DMS153 (cell line): ENCODE measurements at places on chromosomes 7 and 10.

- no peak for DNase-seq
Measured at GRCh38 chr10:96118604-96119450, 11.3 kb upstream of the ZNF518A start.

GRCh38 chr7:131390275-131390674 lies 62.6 kb downstream of the MKLN1 start:
- no peak for DNase-seq

- no peak for DNase-seq
Measured at GRCh38 chr10:110789604-110790433, 81.9 kb upstream of the PDCD4 start.

- DNase-seq = no peak
Measured at GRCh38 chr10:131948501-131948900, 33.2 kb downstream of the BNIP3 start.

DNA sequence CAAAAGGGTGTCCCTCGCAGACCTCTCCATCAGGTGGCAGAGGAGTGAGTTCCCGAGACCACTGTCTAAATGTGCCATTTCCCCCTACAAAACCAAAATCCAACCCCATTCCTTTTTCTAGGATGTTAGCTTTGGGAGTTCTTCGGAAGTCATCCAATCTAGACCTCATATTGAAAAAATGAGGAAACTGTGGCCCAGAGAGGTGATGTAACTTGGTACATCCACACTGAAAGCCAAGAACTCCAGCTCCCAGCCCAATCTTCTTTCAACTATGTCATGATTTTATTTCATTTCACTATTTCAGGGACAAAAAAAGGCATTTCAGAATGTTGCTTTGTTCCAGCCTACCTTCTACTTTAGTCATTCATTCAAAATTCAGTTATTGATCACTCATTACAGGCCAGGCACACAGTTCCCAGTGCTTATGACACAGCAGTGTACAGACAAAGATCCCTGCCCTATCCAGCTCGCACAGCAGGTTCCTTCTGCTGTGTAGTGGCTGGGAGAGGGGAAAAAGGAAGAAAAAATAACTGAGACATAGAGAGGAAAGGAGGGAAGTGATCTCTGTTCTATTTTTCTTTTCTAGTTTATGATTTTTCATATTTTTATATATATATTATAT lies 35.8 kb downstream of the SCRN1 start:
- no peak for DNase-seq

DNA sequence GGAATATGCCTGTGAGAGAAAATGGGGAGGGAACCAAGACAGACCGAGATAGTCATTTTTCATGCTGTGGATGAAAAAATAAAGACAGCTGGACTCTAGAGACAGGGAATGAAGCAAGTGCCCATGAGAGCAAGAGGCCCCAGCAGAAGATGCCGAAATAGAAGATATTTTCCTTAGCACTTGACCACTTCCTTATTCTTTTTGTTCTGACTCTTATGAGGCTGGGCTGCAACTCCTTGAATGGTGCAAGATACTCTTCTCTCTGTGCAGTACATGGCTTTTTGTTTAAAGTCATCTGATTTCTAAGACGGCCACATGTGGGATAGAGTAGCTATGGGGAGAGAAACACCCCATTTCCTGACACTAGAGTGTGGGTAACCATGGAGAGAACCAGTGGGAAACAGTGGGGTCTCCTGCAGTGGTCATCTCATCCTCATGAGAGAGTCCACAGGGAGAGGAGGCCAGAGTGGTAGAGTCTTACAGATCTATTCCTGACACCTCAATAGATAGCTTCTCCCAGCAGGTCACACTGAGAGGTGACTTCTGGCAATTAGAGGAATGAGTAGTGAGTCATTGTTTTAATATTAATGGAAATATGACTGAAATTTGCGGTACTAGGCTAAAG lies 18.0 kb upstream of the VCL start:
- no peak for DNase-seq

- DNase-seq = no peak
Measured at GRCh38 chr7:11298220-11298619, 324.5 kb downstream of the PHF14 start.

DNA sequence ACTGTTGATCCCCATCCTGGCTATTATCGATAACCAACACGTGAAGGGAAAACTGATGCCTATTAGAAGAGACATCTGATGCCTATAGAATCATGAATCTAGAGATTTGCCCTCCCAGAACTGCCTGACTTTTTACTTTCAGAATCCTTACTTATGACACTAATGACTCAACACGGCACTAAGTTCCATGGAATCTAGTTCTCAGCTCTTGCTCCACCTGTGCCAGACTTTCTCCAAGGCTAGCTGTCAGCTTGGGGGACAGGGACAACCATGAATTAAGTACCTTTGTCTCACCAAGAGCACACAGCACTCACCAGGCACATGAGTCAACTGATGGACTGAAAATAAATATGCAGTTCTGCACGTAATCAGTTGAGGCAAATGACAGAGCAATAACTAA lies 184.2 kb downstream of the FRMD4A start:
- no peak for DNase-seq

DNA sequence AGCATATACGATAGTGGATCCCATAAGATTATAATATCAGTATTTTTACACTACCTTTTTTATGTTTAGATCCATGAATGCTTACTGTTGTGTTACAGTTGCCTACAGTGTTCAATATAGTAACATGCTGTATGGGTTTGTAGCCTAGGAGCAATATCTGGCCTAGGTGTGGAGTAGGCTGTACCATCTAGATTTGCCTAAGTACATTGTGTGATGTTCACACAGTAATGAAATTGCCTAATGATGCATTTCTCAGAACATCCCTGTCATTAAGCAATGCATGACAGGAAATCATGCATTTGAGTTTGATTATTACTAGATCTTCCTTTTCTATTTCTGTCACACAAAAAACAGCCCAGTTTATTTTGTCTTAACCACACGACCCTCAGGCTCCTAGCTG lies 14.5 kb downstream of the CBX3 start:
- DNase-seq = no peak

DNA sequence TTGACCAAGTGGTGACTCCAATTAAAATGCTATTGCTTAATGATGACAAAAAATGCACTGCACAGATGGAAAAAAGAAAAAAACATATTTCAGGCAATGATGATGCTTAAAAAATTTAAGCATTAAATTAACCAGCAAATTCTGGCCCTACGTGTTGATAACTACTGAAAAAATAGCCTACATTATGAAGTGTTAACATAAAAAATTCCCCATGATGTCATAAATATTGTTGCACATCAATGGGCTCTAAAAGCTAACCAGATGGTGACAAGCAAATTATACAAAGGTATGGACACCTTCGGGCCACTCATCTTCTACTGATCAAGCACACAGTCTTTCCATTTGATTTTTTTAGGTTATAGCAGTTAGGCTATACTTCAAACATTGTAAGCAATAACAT lies 267.4 kb downstream of the PARD3 start:
- DNase-seq = no peak

- DNase-seq = no peak
Measured at GRCh38 chr10:75814014-75814413, 382.6 kb downstream of the LRMDA start.

GRCh38 chr10:53135213-53135896 lies 362.8 kb upstream of the MBL2 start:
- no peak for DNase-seq

- no peak for DNase-seq
Measured at GRCh38 chr7:138549082-138549481, 89.0 kb downstream of the TRIM24 start.

GRCh38 chr7:76294344-76295024 lies 8.0 kb upstream of the HSPB1 start:
- peak; percentile 86 for DNase-seq

DNA sequence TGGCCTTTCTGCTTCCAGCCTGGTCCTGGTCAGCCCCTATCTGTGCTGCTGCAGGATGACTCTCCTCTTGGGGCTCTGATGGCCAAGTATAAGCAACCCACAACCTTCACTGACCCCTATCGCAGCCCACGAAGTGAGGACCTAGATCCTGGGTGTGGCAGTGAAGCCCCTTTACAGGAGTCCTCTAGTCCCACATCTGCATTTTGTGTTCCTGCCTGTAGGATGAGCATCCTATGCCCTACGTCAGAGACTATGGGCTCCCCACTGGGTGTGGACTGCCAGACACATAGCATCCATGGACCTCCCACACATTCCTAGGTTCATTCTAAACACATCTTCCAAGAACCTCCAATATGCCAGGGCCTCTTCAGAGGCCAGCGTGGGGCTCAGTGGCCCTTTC lies 29.0 kb downstream of the ARHGAP22 start:
- DNase-seq = no peak

DNA sequence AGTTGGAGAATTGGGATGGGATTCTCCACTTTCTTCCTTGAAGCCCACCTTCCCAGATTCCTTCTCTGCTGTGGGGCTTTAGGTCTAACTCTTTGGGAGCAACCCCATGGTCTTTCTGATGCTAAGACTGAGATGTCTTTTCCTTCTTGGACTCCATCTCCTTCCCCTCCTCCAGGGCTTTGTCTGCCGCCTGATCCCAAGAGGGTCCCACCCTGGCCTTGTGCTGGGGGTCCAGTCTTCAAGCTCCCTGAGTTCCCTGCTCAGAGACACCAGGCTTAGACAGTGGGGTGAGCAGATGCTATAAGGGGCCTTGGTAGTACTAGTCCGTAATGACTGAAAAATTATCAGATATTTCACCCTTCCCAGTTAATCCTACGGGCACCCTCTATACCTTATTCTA lies 150.5 kb downstream of the PTPN20 start:
- DNase-seq = no peak

- DNase-seq = no peak
Measured at GRCh38 chr10:59631237-59631636, 78.4 kb downstream of the SLC16A9 start.
